Tongue (tissue), 3 donors: ENCODE measurements at places on chromosomes 2 and 18. TPM values are rescaled to one million over a fixed set of nuclear protein-coding genes. Genes with fewer than 3 reads are reported as not detected.
A peak's percentile ranks its signal among the peaks of the same experiment; 100 is the strongest.

- DNase-seq: peak; percentile 33
Measured at GRCh38 chr2:28695245-28695647, 56.4 kb upstream of the PPP1CB start.

DNA sequence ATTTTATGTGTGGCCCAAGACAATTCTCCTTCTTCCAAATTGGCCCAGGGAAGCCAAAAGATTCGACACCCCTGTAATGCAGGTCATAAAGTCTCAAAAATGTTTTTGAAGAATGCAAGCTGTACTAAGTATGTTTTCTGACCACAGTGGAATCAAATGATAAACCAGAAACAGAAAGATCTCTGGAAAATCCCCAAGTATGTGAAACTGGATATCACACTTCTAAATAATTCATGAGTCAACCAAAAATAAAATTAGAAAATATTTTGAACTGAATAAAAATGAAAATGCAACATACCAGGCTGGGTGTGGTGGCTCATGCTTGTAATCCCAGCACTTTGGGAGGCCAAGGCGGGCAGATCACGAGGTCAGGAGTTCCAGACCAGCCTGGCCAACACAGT, 34.1 kb upstream of the UBE2F start:
- DNase-seq: peak; percentile 25

DNA sequence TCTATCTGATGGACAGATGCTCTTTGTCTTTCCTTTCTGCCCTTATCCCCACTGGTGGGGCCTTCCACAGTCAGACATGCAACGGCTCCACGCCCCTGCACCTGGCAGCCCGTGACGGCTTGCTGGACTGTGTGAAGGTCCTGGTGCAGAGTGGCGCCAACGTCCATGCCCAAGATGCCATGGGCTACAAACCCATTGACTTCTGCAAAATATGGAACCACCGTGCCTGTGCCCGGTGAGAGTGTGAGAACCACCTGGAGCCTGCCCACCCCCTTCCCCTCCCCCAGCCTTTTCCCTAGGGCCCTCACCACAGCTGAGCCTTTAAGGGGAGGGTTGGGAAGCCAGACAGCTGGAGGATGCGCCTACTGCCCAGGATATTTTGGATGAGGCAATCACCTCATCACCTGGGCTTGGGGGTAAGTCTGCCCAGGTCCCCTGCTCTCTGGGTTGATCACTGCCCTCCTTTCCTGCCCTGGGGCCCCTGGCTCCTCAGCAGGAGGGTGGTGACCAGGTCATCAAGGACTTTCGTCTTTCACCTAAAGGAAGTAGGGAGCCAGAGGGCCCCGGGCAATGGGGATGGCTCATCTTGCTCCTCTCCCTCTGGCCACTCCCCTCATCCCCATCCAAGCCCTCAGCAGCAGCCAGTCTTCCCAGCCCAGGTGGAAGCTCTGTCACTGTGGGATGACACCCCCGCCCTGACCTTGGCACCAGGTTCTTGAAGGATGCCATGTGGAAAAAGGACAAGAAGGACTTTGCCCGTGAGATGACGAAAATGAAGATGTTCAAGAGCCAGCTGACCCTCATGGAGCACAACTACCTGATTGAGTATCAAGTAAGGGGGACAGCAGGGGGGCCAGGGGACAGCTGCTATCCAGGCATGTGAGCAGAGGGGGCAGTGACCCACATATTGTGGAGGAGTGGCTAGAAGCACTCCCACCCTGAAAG, 3.7 kb downstream of the ANKRD53 start:
- DNase-seq: no peak

DNA sequence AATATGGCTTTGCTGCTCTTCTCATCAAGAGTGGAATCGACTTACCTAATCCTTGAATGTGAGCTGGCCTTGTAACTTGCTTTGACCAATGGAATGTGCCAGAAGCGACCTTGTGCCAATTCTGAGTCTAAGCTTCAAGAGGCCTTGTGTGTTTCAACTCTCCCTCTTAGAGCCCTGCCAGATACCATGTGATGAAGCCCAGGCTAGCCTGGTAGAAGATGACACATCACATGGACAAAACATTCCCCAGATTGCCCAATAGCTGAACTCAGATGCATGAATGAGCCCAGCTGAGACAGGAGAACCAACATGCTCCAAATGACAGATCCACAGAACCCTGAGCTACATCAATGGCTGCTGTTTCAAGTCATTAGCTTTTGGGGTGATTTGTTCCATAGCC, 4.2 kb upstream of the KLHL14 start:
- DNase-seq: no peak

DNA sequence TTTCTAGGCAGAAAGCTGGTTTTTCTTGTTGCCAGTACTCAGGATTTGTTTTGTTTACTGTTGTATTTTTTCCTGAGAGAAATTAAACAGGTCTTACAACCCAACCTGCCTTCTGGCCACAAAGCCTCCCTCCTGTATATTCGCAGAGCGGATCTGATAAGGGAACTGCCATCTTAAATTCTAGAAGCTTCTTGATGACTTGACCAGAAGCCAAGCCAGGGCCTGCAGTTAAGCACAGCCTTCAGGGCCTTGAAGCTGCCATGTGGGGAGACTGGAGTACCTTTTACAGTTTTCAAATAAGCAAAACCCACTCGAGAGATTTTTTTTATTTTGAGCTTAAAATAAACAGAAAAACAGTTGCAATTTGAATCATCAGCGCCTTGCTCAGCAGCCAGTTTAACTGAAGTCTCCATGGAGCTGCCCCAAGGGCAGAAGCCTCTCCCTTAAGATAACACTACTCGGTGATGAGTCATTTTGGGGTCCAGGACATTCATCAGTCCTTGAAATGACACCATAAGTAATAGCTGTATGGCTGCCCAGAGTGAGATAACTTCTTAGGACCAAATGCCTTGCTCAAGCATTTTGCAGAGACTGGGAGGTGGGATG, 51.5 kb upstream of the PHLPP1 start:
- DNase-seq: peak; percentile 10

- DNase-seq: no peak
Measured at GRCh38 chr18:77572537-77572936, 322.9 kb downstream of the GALR1 start.

GRCh38 chr2:42060718-42061619, 13.1 kb downstream of the PKDCC start:
- no peak for DNase-seq

- DNase-seq: no peak
Measured at GRCh38 chr2:159128191-159128590, 158.3 kb downstream of the WDSUB1 start.

DNA sequence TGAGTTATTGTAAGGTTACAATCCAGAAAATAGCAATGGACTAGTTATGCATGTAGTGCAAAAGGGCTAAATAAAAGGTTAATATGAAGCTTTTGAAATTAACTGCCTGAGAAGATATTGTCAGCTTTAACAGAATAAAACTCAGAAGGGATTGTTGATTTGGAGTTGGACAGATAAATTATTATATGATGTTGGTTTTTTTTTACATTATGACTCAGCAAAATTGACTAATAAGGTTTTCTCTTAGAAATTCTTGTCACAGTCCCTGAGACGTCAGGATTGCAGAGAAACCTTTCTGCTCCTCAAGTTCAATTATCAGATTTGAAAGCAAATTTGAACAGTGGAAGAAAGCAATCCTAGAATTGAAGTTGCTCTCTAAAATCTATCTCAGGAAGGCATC, 946.9 kb downstream of the CBLN2 start:
- DNase-seq: no peak

- DNase-seq: no peak
Measured at GRCh38 chr2:31202833-31203232, 14.5 kb downstream of the CAPN14 start.

- DNase-seq: no peak
Measured at GRCh38 chr2:52083214-52083613, 1051.3 kb upstream of the NRXN1 start.

- DNase-seq: peak; percentile 22
Measured at GRCh38 chr2:179049203-179049545, 763 bp downstream of the CCDC141 start.

GRCh38 chr2:30031184-30031583, 109.8 kb upstream of the ALK start:
- no peak for DNase-seq

DNA sequence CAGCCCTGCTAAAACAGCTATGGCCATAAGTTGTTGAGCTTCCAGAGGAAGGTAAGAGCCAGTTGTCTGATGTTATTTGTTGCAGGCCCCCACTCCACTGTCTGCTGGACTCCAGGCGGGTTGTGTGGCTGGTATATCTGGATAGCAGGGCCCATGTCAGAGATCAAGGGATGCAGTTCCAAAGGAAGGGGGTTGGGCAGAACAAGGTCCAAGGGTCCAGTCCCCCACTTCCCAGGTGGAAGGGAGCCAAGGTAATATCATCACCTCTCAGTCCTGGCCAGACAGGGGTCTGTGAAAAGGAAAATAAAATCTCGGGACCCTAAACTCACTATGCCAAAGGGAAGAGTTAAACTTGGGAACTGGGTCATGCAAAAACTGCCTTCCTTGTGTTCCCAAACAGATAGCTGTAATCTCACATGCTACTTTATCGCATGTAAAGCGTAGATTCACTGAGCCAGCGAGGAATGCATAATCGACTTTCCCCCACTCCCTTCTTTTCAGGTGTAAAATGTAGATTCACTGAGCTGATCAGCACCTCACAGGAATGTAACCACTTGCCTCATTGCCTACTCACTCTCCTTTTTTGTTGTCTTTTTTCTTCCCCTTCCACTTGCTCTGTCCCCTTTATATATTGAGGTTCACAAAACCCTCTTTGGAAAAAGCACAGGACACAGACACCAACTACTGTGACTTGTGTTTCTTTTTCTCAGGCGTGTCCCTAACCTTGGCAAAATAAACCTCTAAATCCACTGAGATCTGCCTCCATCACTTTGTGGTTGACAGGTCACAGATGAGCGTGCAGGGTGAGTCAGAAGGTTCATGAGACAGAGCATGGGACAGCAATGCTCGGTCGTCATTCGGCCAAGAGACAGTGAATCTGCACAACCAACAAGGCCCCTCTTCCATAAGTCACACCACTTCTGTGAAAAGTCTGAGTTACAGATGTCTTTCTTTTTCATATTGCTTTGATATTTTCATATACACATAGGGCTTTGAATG, 255.3 kb upstream of the SIX2 start:
- DNase-seq: no peak

- peak; percentile 26 for DNase-seq
Measured at GRCh38 chr2:196427986-196428634, 211.4 kb upstream of the CCDC150 start.

GRCh38 chr2:20988905-20989304, 55.0 kb downstream of the APOB start:
- DNase-seq: no peak

GRCh38 chr2:71003396-71003795, 8.7 kb upstream of the TEX261 start:
- DNase-seq: no peak

GRCh38 chr2:181240844-181241243, 216.3 kb upstream of the ITGA4 start:
- no peak for DNase-seq

LONRF2 gene
- 5.1 TPM for total RNA-seq

ACAA2 gene
- total RNA-seq: 67.9 TPM

CTAGE1 gene
- not detected for total RNA-seq

CDKL4 gene
- total RNA-seq: 1.8 TPM

SLC5A7 gene
- total RNA-seq: 0.51 TPM

MTLN gene
- total RNA-seq: 86.9 TPM

PLB1 gene
- total RNA-seq: 2.4 TPM

SP140 gene
- 1.7 TPM for total RNA-seq

SERPINB4 gene
- not detected for total RNA-seq

POTEC gene
- not detected for total RNA-seq

SERPINB10 gene
- total RNA-seq: 7.0 TPM

DSG2 gene
- 15.2 TPM for total RNA-seq
